ENCODE measurements at places on chromosomes 7 and 10. TPM values are rescaled to one million over a fixed set of nuclear protein-coding genes. Genes with fewer than 3 reads are reported as not detected.

- no peak for DNase-seq
These were observed 211.5 kb downstream of the DGKB start for GRCh38 chr7:14691034-14691433.

DNA sequence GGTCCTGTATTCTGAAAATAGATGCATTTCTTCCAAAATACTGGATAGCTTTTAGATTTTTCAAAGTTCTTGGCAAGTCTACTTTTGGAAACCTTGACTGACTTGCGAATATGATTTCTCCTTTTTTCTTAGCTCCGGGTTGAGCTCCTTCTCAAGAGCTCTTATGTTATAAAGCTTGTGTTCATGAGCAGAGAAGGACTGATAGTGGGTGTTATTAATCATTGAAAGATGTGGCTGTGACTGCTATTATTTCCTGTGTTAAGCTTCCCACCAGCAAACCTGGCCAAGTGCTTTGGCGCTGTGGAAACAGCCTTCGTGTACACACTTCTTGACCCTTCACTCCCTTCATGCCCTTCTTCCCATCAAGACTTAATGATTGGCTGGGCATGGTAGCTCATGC lies 98.2 kb downstream of the KIAA1217 start:
- no peak for DNase-seq

The CALHM3 gene
- not detected for total RNA-seq

The TMEM236 gene
- 0.05 TPM for total RNA-seq

GRCh38 chr10:129472696-129473555 lies 5.9 kb downstream of the MGMT start:
- no peak for DNase-seq

GRCh38 chr7:29375641-29376562 lies 181.3 kb downstream of the CHN2 start:
- no peak for DNase-seq

- no peak for DNase-seq
These were observed 70.8 kb upstream of the ZNF438 start for GRCh38 chr10:31102421-31102820.

The CALCR gene
- total RNA-seq, result 0.07 TPM

The VGF gene
- total RNA-seq, result 9.1 TPM

The SVOPL gene
- not detected for total RNA-seq

DNA sequence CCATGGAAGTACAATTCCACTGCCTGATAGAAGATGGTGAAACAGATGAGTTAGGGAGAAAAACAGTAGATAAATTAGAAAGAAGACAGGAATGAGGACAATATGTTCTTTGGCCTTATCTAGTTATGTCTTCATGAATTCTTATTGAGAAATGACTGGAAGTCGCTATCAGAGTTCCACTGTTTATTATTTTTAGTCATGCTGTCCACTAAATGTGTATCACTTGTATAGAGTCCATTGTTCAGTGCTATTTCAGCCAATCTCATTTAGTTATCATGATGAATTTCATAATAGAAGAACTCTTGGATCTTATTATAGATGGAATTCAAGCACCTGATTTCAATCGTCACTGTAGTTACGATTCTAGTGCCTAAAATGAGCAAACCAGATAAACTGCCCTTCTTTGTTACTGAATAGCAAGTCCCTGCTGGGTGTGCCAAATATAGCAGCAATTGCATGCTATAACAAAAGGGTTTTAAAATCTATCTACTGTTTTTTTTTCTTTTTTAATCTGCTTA lies 177.7 kb upstream of the COL1A2 start:
- no peak for DNase-seq

The BET1 gene
- total RNA-seq, result 18.8 TPM

GRCh38 chr10:103713676-103714075 lies 141.7 kb downstream of the SH3PXD2A start:
- no peak for DNase-seq

DNA sequence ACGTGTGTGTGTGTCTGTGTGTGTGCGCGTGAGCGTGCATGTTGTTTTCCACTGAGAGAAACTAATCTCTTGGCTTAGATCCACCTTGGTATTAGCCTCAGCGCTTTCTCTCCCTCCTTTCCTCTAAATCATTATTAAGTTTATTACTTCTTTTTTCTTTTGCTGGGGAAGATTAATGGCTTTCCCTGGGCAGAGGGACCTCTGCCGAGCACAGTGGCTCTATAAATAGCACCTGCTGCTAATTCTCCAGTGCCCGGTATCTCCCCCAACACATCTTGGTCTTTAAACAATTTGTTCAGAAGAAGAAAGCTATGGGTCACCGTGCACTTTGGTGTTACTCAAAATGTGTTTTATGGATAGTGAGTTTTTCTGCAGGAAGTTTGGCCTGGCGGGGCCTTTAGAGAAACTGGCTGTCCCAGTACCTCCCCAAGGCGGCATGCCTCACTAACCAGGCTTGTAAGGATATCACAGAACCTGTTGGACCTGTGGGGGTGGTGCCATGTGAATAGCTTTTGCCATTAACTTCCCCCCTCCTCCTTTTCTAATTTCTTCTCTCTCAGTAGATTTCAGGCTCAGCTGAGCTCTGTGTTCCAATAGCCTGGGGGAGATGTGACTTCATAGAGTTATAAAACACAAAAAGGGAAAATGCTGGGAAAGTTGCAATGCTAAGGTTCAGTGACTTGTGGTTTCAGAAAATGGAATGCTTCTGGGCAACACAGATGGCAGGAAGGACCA lies 70.1 kb upstream of the RAB11FIP2 start:
- DNase-seq, result no peak

- DNase-seq, result no peak
These were observed 227.4 kb upstream of the COBL start for GRCh38 chr7:51543801-51544553.
